ENCODE measurements at places on chromosomes 6 and 20. TPM values are rescaled to one million over a fixed set of nuclear protein-coding genes. Genes with fewer than 3 reads are reported as not detected.

Gene FAM83B
- total RNA-seq, result 1.6 TPM

Gene TSHZ2
- 4.9 TPM for total RNA-seq

Gene PTPRK
- total RNA-seq, result 27.9 TPM

Gene GTSF1L
- not detected for total RNA-seq

Gene BTNL2
- total RNA-seq, result not detected

DNA sequence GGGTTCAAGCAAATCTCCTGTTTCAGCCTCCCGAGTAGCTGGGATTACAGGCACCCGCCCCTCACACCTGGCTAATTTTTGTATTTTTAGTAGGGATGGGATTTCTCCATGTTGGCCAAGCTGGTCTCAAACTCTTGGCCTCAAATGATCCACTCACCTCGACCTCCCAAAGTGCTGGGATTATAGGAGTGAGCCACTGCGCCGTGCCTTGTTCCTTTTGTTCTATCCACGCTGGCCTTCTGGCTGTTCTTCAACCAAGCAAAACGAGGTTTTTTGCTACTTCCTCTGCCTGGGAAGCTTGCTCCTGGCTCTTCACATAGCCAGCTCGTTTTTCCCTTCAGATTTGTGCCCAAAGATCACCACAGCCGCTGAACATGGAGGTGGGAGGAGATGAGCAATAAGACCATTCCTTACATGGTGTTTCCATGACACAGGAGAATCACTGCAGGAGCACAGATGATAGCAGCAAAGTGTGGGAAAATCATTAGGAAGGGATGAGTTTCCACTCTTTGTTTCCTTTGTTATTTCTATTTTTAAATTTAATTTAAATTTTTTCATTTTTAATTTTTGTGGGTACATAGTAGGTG lies 201.0 kb upstream of the ZNF217 start:
- DNase-seq, result no peak

DNA sequence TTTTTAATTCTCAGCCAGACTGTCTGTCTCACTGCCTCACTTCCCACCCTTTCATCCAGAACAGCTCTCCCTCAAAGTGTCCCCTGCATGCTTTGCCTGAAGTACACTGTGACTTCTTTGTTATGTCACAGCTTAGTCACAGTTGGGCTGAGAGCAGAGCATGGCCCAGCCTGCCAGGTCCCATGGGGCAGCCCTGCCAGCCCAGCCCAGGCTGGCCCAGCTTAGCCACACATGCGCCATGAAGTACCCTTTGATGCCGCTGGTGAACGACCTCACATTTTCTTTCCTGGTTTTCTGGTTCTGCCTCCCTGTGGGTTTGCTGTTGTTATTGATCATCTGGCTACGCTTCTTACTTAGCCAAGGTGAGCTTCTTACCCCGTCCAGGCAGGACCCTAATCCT lies at the start of gene ADIG:
TSS of gene ADIG (plus strand) at position 185 of the 400 bp plus-strand sequence. CDS start at position 239, 54 bp downstream.
- DNase-seq, result peak; percentile 68

- no peak for DNase-seq
Measured at GRCh38 chr6:133426038-133426437, 184.9 kb downstream of the EYA4 start.

- DNase-seq, result no peak
Measured at GRCh38 chr6:143401068-143401446, 49.4 kb downstream of the ADAT2 start.

DNA sequence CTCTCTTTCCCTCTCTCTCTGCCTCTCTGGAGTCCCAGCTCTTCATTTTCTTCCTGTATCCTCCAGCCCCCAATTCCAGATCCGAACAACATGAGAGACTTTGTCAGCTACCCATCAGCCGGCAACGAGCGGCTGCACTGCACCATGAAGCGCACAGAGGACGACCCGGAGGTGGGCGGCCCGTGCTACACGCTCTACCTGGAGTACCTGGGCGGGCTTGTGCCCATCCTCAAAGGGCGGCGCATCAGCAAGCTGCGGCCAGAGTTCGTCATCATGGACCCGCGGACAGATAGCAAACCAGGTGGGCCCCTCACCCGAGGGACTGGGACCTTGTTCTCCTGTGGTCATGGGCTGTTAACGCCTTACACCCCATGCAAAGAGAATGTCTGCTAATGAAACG lies 78.9 kb upstream of the TMEM181 start:
- no peak for DNase-seq

- no peak for DNase-seq
Measured at GRCh38 chr6:70886661-70887060, 70.2 kb downstream of the B3GAT2 start.

DNA sequence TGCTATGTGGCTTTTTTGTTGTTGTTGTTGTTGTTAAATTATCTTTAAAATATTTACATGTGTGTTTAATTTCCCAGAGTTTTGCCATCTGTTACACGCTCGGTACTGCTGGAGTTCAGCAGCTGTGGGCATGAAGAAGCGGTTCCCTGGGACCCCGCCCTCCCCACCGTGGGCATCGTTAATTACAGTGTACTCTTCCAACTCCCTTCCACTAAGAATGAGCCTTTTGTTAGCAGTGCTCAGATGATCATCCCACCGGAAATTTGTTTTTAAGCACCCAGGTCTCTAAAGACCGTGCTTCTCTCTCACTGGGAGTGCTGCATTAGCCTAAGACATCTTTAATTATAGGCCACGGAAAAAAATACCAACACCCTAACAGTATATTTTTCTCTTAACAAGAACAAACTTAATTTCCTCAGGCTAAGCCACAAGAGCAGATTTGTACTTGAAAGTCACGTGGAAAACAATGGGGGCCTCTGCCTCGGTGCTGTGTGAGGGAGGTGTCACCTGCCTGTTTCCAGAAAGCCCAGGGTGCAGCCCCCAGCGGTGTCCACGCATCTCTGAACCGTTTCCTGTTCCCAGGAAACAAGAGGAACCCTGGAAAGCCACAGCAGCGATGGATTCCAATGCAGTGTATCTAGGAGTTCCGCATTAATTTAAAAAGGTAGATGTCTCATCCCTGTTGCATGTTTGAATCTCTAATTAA lies 113.3 kb upstream of the FRMD1 start:
- no peak for DNase-seq

DNA sequence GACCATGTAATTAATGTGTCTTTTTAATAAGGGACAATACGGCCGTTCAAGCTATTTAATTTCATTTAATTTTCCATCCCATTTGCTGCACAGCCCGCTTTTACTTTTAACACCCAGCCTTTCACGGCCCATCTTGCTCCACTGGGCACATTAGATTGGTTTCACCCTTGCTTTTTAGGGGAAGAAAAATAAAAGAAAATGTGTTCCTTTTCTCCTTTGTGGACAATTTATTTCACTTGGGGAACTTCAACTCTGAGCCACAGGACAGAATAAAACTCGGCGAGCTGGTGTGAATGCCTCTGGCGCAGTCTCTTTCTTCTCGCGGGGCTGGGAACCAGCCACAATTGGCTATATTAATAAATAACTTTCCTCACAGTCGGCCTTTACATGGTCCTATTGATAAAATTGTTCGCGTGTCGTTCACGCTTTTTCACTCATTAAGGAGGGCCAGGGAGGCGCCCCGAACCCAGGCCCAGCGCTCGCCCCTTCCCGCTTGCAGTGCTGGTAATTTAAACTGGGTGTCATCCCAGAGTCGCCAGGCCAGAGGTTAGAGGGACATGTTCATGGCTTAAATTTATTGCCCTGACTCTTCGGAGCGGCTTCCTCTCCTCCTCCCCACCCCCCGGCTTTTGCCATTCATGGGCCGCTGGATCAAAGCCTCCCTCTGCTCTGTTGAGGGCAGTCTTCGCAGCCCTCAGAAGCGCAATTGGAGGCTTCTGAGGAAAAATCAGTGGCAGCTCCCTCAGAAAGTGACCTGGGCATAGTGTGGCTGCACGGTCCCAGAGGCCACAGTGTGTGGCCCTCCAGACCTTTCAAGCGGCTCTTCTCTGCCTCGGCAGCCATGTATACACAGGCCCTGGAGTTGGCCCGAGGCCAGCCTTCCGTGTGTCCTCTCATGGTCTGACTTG lies 2.2 kb upstream of the PRDM13 start:
- no peak for DNase-seq

DNA sequence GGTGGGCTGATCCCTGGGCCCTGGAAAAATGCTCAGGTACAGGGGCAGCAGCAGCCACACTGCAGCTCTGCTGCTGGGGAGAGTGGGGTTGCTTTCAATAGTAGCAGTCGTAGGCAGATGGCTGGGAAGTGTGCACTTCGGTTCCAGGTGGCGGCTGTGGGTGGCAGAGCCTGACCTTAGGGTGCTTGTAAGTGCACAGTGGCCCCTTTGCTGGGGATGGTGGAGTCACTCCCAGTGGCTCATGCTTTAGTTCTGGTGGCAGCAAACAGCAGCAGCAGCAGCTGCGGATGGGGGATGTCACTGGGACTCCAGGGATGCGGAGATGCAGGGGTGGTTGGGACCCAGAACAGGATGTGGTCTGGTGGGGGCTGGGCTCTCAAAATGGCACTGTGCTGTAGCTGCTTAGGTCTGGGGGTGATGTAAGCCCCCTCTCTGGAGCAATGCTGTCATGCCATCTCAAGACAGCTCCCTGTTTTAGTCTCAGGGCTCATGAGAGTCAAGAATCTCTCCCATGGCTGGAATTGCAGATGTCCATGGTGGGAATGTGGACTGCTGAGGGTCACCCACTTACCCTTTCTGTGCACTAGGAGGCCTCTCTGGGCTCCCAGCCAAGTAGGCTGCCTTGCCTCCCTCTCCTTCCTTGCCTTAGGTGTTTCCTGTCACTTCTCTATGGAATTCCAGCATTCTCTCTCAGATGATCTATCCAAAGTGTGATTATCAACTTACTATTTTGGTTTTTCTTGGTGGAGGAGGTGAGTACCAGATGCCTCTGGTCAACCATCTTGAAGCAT lies 146.7 kb upstream of the SLC22A23 start:
- no peak for DNase-seq

DNA sequence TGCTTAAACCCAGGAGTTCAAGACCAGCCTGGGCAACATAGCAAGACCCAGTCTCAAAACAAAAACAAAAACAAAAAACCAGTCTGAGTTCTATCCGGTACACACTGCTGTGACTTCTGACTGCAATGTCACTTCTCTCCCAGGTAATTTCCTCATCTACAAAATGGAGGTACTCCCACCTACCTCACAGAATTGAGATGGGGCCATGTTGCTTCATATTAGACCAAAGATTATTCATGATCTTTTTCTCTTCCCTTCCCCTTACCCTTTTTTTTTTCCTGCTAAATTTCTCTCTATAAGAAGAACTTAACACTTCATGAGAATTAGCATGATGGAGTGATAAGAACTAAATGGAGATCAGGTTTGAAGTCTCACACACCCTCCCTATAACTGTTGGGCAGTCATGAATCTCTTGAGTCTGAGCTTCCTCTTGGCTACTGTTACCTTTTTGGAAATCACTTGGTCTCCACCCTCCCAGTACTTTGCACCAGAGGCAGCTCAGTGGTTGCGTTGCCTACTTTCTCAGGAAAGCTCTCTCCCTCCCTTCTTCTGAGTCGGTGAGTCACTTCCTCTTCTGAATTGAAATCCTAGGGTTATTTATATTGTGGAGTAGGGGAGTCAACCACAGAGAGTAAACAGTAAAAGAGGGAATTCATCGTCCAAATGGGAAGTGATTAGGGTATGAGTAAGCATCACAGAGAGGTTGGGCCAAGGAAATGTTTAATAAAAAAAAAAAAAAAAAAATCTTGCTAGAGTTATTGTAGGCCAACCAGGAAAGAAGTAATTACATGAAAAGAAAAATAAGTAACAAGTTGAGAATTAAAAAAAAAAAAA lies 59.9 kb upstream of the MAP7 start:
- DNase-seq, result no peak

DNA sequence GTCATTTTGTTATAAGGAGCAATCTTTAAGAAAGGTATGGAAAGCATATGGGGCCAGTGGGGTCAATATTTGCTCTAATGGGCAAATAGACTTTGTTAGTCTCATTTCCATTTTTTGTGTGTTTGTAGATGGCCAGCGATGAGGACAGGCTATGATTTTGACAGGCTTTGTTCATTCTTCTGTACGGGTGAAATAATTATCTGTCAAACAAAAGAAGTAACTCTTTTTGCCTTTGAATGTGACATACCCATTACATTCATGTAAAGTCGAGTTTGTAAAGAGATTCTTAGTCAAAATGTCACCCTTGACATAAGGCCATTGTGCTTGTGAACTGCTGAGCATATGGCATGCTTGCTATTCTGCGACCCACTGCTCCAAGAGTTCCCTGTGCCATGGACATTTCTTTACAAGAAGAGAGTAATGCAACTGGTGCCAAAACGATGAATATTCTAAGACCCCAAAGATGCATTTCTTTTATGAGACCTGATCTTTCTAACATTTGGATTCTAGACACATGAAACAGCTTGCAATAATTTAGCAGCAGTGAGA lies 38.2 kb upstream of the JAG1 start:
- no peak for DNase-seq

- DNase-seq, result no peak
Measured at GRCh38 chr6:111430605-111431376, 52.2 kb downstream of the REV3L start.

DNA sequence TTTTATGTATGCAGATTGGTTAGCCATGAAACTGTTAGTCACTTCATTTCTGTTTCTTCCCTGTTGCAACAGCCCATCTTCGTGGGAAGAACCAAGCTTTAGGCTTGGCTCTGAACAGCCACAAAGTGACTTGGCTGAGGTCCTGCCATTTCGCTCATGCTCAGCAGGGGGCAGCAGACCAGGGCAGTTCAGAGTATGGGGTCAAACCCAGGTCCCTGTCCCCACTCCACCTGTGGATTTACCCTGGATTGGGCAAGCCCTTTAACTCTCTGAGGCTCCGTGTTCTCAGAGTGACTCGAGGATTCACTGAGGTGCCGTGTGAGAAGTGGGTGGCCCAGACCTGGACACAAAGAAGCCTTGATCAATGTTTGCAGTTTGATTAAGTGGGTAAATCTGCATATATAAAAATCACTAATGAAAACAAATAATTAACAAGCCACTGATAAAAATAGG lies 19.8 kb upstream of the MAP1LC3A start:
- peak; percentile 69 for DNase-seq
